ENCODE measurements at places on chromosomes 4 and X.

DNA sequence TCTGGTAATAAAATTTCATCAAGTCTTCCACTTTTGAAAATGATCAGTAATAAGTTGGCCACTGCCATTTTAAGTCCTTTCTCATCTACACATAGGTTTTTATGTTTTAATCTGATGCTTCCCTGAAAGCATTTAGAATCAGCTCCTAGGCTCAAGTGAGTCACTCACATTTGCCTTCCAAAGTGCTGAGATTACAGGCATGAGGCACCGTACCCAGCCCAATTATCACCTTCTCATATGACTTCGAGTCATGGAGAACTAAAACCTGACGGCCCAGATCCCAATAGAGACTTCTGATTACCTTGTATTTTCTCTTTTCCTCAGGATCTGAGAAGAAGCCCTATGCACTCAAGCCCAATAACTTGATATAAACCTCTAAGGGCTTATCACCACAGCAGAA, 140.8 kb downstream of the OPHN1 start:
- no peak for DNase-seq

- no peak for DNase-seq
Measured at GRCh38 chrX:48520455-48520854, 1.2 kb upstream of the EBP start.

DNA sequence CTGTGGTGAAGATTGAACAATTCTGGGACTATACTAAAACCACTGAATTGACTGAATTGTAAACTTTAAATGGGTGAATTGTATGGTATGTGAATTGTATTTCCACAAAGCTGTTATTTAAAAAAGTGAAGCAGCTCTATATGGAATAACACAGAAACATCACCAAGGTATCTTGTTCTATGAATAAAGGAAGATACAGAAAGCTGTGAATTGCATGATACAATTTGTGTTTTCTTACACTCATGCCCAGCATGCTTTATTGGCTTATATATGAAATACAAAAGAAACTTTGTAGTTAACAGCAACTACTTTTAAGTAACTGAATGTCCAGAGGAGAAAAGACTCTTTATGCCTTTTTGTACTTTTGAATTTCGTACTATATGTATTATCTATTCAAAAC, 11.5 kb downstream of the CBR4 start:
- no peak for DNase-seq

DNA sequence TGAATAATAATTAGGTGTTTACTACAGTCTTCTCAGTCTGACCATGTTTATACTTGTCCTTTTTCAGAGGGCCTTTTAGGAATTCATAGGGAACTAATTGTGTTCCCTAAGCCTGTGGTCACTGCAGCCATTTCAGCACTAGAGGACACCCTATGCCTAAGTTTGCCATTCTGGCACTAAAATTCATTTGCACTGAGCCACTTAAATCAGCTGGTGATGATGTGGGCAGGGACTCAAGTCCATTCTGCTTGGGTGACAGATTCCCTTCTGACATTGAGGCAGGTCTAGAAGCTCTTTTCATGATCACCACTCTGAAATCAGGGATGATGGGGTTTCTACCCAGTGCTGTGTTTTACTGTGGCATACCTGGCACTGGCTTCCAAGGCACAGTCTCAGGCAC, 1178.9 kb upstream of the DIAPH2 start:
- DNase-seq, result no peak
